IPS DF 19.7 (cell line): ENCODE measurements at places on chromosomes 1 and 21.

DNA sequence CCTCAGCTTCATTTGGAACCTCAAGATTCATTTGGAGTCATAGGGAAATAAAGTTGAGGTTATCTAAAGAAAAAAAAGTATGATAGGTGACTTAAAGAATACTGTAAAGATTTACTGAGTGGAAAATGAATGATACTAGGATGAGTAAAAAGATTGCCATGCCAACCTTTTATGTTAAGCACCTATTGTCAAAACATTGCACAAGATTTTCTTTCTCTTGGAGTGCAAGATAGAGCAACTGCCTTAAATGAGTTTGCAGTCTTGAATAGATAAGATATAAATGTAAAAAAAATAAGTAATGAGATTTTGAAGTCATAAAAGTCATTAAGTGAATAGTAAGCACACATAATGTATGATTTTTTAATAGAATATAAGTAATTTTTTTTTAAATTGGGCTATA, 5.1 kb upstream of the ANGPTL1 start:
- no peak for DNase-seq

DNA sequence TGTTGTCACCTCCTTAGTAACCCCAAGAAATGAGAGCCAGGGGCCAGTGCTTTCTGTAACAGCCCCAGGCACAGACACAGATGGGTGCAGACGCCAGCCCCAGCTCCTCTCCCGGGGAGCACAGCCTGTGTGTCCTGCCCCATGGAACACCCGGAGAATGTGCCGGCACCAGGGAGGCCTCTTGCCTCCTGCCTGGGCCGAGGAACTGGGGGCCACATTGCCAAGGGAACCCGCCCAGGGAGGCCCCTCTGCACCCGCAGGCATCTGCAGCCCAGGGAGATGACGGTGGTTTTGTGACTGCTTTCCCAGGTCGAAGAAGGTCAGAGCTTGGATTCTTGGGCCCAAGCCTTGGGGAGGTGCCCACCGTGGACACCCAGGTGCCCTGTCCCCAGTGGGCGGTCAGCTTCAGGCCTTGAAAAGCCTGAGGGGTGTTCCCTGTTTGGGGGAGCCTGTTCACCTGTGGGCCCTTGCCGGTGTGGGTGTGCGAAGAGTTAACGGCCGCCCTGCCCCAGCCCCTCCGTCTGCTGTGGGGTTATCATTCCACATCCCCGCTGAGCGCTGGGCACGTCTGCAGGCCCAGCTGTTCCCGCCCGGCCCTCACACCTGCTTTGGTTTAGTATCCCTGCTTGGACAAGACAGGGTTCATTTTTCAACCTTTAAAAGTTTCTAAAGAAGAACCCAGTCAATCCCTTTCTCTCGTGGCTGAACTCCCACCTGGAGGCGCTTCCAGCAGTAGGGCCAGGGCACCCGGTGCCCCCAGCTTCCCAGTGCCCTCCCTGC, 62.5 kb downstream of the MORN1 start:
- DNase-seq, result no peak

- no peak for DNase-seq
Measured at GRCh38 chr1:63626222-63626621, 33.0 kb downstream of the PGM1 start.

GRCh38 chr1:156502894-156503697, 2.5 kb upstream of the MEF2D start:
- peak; percentile 100 for DNase-seq

- DNase-seq, result no peak
Measured at GRCh38 chr1:17466359-17466758, 26.9 kb upstream of the RCC2 start.

DNA sequence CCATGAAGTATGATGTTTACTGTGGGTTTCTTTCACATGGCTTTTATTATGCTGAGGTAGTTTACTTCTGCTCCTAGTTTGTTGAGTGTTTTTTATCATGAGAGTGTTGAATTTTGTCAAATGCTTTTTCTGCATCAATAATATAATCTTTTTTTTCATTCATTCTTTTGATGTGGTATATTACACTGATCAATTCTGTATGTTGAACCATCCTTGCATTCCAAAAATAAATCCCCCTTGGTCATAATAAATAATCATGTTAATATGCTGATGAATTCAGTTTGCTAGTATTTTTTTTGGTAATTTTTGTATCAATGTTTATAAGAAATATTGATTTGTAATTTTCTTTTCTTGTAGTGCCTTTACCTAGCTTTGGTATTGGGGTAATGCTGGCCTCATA, 97.9 kb upstream of the ZNF648 start:
- DNase-seq, result no peak

DNA sequence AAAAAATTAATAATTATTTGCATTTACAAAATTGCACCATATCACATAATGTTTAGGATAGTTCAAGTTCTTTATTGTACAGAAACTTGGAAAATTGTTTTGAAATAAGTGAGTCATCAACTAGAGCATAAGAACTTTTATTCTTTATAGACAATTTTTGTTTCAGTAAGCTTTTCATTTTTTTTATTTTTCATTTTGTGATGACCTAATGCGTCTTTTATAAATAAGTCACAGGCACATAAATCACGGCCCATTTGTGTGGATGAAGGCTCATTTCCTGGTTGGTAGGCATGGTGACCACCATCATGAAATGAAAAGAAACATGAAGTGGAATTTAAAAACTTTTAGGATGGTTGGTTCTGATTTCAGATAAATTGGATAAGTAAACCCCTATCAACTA, 39.3 kb downstream of the SPAG17 start:
- DNase-seq, result no peak

DNA sequence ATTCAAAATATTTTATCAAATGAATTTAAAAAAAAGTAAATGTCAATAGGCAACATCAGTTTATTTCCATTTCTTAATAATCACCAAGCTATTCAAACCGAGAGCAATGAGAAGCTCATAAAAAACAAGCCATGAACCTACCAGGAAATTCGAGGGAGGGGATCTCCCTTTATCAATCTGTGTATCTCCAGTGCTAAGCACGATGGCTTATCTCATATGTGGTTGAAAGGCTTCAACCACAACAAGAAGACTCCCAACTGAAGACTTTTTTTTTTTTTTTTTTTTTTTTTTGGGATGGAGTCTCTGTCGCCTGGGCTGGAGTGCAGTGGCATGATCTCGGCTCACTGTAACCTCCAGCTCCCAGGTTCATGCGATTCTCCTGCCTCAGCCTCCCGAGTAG, 833.3 kb downstream of the USP25 start:
- DNase-seq, result no peak

- DNase-seq, result no peak
Measured at GRCh38 chr1:234000557-234001041, 96.1 kb downstream of the SLC35F3 start.

- DNase-seq, result no peak
Measured at GRCh38 chr1:64864018-64864940, 102.1 kb downstream of the JAK1 start.

GRCh38 chr1:151146412-151147131, at the start of gene SEMA6C:
Gene SEMA6C (minus strand): TSS chr1:151146631. CDS start chr1:151142621, 4,010 bp downstream.
- no peak for DNase-seq

DNA sequence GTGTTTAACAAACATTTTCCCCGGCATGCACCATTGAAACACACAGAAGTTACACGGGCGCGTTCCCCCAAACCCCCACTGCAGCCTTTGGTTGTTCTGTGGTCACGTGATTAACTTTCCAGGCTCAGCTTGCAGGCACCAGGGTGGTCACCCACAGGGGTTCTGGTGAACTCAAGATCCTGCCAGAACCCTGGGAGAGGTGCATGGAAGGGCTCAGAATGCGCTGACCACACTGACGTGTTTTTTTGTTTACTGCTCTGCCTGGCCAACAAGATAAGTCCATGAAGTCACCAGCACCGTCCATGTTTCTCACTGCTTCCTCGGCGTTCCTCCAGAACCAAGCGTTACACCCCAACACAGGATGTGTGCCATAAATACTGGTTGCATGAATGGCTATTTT, 229.5 kb upstream of the VAMP3 start:
- DNase-seq, result no peak

DNA sequence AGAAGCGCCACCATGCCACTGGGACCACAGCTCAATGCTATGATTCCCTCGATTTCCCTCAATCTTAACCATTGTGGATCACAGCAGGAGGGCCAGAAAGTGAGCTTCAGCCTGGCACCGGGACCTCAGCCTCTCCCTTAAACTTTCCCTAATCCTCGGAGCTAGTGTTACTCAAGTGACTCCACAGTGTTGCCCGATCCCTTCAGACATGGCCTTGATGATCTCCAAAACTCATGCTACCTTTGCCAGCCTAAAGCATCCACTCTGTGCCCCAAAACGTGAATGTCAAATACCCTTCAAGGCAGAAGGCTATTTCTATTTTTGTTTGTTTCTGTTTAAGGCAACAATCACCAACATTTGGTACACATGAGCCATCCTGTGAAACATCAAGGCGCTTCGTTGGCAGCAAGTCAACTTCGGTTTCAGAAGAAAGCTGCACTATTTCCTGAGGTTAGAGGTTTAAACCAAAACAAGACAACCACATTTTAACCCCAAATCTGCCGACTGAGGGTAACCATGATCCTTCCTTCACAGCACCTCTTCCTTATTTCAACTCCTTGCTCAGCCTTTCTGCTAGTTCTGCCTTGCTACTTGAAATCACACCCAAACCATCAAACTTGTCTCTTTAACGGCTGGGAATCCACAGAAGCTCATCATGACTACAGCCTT, 94.4 kb upstream of the KRTAP19-8 start:
- DNase-seq, result no peak

DNA sequence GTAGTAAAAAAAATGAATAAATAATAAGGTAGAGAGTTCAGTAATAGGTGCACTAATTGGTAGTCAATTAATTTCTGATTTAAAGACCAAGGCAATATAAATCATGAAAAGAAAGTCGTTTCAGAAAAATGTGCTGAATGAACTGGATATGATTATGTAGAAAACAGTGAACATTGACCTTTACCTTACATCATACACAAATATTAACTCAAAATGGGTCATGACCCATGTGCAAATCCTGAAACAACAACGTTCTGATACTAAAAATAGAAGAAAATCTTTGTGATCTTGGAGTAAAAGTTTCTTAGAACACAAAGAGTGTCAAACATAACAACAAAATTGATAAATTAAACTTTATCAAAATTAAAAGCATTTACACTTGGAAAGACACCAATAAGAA, 39.1 kb downstream of the COL11A1 start:
- no peak for DNase-seq

- peak; percentile 15 for DNase-seq
Measured at GRCh38 chr21:44078411-44078981, 28.7 kb upstream of the PWP2 start.

GRCh38 chr1:179318491-179318890, 24.9 kb downstream of the SOAT1 start:
- DNase-seq, result no peak

DNA sequence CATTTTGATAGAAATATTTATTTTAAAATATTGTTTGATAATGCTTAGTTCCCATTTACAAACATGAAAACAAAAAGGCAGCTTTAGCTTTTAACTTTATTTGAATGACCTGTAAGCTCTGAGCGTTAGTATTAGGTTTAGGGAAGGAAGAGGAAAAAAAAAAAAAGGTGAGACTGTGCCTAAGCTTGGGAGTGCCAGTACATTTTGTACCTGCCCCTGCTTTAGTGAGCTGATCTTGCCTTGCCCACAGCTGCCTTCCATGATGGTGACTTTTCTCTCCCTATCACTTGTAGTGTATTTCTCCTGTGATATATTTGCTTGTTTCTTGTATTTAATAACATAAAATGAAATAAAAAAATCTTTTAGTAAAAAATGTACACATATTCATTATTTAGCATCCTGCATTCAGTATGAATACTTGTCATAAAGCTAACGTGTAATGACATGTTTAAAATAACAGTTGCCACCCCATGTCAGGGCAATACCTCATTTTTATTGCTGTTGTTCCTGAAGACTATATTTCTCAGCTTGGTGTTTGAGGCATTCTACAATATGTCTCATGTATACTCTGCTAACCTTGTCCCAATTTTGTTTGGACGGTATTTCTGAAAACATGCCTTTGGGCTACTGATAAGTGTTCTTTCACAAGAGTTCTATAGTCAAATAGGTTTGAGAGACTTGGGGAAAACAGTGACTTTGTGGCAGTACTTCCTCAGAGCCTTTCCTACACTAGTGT, 76.3 kb downstream of the NEK7 start:
- no peak for DNase-seq

- DNase-seq, result no peak
Measured at GRCh38 chr1:162029157-162029556, 5.5 kb upstream of the OLFML2B start.

- no peak for DNase-seq
Measured at GRCh38 chr1:235942979-235943575, 76.4 kb upstream of the LYST start.

GRCh38 chr1:9201401-9202239, 33.0 kb upstream of the H6PD start:
- DNase-seq, result no peak

DNA sequence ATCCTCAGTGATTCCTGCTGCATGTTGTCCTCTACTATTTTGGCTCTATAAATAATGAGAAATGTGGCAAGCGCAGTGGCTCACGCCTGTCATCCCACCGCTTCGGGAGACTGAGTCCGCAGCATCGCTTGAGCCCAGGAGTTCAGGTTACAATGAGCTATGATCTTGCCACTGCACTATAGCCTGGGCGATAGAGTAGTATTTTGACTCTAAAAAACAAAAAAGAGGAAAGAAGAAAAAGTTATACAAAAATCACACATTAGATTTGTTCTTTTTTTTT, 756 bp upstream of the SLC25A44 start:
- no peak for DNase-seq

- DNase-seq, result no peak
Measured at GRCh38 chr1:30035522-30036228, 687.7 kb downstream of the MATN1 start.

GRCh38 chr1:180265871-180266270, 35.8 kb downstream of the LHX4 start:
- no peak for DNase-seq

DNA sequence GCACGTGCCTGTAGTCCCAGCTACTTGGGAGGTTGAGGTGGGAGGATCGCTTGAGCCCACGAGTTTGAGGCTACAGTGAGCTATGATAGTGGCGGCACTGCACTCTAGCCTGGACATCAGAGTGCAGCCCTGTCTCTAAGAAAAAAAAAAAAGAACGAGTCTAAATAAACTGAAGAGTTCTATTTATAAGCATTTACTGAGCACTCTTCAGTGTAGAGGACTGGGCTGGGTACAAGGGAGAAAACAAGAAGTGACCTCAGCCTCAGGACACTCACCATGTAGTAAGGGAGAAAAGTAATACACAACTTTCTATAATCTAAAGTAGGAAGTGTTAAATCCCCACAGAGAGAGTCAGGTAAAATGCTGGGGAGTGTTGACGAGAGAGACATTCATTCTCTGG, 35.0 kb downstream of the NAV1 start:
- DNase-seq, result no peak

- DNase-seq, result no peak
Measured at GRCh38 chr1:54986025-54986424, 5.6 kb downstream of the TMEM61 start.

DNA sequence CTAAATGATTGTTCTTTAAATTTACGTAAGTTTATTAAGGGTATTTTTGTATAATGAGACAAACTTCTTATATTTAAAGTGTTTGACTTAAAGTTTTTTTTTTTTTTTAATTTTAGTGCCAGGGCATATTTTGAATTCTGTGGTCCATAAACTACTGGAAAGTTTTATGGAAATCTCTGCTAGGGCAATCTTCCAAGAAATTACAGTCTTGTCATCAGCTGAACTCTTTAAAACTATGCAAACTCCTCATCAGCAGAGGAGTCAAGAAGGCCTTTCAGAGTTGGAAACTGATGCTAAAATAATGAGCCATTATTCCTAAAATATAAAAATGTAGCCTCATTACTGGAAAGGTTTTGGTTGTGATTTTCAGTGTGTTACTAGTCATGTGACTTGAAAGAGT, 1201.9 kb downstream of the BRINP3 start:
- no peak for DNase-seq
